Fibroblast of skin of right quadriceps (primary cell): ENCODE measurements at places on chromosomes 6 and 20.

DNA sequence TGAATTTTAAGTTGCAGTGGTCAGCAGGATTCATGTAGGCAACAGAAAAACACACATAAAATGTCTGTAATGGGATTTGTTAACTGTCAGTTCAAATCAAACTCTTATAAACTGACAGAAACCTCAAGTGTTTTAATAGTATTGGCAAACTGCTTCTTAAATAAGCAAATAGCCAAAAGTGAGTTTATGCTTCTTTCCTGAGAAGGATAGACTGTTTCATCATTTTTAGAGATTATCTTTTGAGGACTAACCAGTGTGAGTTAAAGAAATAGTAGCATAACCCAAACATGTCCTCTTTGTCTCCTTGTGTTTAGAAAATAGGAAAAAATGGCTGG, 68.0 kb downstream of the AIG1 start:
- no peak for DNase-seq

GRCh38 chr6:109738667-109739066, 47.6 kb downstream of the FIG4 start:
- no peak for DNase-seq

GRCh38 chr6:91442342-91442741, 855.5 kb upstream of the MAP3K7 start:
- DNase-seq: no peak

- DNase-seq: peak; percentile 31
These were observed 725 bp downstream of the OSER1 start for GRCh38 chr20:44209686-44210405.
